ENCODE measurements at places on chromosomes 6 and 20.

- no peak for DNase-seq
Measured at GRCh38 chr6:17004269-17004668, 97.6 kb upstream of the STMND1 start.

- DNase-seq = no peak
Measured at GRCh38 chr20:7712661-7713060, 227.6 kb downstream of the HAO1 start.

DNA sequence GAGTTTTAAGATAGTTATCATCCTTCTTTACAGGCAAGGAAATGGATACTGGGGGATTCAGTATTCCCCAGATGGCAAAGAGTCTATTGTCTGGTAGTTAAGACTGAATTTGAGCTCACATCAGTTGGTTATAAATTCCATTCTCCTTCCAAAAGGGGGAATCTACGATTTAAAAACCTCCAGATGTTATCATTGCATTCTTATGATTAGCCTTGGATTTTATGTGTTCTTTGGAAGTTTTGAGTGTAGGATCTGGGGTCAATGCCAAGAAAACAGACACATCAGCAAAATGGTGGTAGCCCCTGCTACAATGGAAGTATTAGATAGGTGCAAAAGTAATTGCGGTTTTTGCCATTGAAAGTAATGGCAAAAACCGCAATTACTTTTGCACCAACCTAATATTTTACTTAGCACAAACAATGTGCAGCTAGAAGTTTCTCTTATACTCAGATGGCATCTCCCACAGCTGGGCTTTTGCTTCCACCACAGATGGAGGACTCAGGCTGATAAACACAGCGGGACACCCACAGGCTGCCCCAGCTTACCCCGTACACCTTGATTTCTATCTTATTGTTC, 168.2 kb upstream of the RIN2 start:
- no peak for DNase-seq

DNA sequence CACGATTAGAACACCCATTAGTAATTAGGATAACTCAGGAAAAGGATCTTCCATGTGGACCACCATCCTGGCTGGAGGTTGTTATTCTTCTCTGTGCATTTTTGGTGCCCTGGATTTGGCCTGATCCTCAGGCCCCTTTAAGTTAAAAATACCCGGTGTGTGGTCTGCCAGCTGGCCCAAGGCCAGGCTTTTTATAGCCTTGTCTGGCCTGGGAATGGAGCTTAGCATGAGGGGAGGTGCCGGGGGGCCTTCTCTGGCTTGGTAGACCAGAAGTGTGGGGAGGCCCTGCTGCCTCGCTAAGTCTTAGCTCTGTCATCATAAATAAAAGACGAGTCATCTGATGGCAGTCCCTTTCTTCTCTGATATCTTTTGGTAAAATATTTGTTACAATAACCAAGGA, 71.4 kb downstream of the ARID1B start:
- no peak for DNase-seq

- DNase-seq = no peak
Measured at GRCh38 chr6:169833258-169833794, 81.9 kb downstream of the ERMARD start.

DNA sequence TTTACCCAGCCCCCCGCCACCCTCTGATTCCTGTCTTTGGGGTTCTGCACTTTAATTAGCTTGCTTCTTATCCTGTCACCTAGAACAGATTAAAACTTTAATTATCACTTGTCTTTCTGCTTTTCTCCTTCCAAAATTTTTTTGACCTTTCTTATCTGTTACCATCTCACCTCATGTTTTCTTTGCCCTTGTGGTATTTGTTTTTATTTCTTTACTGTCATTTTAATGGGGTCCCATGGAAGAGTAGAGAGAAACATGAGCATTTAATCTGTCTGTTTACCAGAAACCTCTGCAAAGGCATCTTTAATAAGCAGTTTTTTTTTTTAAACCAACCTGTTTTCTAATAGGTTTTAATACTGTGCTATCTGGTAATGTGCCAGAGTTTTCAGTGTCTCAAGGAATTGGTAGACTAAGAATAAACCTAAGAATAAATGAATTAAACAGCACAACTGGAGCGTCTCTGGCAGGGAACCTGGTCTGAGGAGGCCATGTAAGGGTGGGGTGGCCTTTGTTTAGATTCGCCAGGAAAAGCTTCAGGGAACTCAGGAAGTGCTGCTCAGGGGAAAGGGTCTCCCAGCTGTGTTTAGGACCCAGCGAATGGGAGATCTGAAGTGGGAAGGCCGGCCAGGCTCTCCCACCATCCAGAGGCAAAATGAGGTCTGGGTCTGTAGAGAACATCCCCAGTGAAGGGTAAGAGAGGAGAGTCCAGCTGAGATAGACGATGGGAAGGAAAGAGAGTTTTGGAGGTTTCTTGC, 69.8 kb downstream of the ARID1B start:
- no peak for DNase-seq

- DNase-seq = no peak
Measured at GRCh38 chr20:46973766-46974165, 79.1 kb downstream of the EYA2 start.

GRCh38 chr20:42779216-42779615, 410.5 kb downstream of the PTPRT start:
- DNase-seq = no peak

DNA sequence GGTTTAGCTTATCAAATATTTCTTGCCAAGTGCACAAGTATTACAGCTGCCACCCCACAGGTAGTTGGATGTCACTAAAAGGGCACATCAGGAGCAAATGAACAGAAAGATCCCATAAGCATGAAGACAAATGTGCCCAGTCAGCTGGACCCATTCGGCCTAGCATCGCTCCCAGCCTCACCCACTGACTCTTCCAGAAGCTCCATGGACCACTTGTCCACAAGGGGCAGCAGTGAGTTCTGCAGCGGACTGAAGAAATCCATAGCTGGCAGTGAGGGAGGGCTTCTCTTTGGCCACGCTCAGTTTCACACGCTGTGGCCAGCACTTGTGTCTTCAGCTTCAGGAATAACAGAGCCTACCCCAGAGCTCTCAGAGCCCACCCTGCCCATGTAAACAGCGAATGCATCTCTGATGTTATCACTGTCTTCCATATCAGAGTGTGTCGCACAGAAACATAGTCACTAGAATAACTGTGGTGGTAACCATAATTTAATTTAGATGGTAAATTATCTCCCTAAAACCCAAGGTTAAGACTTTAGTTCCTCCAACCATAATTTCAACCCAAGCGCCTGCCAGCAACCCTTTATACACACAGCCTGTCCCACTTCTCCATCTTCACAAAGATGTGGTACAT, 15.8 kb downstream of the CGA start:
- DNase-seq = peak; percentile 33

DNA sequence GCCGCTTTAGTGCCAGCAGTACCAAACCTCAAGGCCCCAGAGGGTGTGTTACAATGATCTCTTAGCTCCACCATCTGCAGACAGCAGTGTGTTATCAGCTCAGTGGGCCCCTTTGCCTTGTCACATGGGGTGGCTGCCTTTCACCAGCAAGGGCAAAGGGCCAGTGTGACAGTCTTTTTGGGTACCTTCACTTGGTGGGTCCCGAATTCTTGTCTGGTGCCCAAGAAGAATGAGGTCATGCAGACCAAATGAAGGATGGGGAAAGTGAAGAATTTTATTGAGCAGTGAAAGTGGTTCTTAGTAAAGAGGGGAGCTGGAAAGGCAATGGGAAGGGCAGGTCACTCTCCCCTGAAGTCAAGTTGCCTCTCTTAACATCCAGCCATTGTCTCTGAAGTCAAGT, 2.9 kb upstream of the SMIM28 start:
- DNase-seq = no peak

- no peak for DNase-seq
Measured at GRCh38 chr6:2344319-2344905, 99.0 kb upstream of the GMDS start.

GRCh38 chr6:1865585-1865984, 255.9 kb downstream of the FOXC1 start:
- no peak for DNase-seq

DNA sequence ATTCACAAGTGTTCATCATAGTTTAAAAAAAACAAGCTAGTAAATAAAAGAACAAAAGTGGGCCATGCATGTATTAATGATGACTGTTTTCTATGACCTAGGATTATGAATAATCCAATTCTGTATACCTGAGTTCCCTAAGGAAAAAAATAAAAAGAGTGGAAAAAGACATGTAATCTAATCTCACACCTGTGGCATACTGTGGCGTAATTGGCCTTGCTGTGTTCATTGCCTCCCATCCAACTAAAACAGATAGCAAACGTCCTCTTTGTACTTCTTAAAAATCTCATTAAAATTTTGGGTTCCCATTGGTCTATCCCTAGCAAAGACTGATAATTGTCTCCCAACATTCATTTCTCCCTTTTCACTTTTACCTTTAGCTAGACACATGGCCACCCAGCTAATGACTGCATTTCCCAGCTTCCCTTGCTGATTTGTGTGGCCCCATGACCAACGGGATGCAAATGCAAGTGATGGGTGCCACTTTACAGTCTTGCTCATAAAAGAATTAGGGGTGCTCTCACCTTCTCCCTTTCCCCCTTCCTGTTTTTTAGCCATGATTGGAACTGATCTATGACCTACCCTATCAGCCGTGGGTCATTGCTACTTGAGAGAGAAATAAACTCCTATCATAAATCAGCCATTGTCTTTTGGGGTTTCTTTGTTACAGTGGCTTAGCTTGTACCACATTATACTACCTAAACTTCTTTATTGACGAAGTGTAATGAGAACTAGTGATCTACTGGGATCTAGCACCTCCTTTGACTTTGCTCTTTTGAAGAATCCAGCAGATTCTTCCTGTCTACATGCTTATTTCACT, 32.0 kb upstream of the TBC1D22B start:
- DNase-seq = no peak

DNA sequence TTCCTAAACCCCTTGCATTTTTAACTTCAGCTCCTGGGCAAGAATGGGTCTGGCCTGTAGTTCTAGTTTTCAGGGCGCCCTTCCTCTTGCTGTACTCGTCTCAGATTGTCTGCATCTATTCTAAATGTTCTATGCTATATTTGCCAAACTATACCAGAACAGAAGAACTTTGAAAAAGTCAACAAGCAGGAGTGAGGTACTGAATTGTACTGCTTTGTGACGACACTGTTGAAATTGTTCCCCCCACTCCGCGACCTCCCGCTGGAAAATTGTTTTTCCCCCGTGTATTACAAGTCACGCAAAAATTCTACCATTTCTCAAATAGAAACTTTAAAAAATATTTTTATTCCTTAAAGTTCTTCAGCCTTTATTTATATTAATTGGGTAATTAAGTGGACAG, 73.9 kb downstream of the CBFA2T2 start:
- DNase-seq = no peak

DNA sequence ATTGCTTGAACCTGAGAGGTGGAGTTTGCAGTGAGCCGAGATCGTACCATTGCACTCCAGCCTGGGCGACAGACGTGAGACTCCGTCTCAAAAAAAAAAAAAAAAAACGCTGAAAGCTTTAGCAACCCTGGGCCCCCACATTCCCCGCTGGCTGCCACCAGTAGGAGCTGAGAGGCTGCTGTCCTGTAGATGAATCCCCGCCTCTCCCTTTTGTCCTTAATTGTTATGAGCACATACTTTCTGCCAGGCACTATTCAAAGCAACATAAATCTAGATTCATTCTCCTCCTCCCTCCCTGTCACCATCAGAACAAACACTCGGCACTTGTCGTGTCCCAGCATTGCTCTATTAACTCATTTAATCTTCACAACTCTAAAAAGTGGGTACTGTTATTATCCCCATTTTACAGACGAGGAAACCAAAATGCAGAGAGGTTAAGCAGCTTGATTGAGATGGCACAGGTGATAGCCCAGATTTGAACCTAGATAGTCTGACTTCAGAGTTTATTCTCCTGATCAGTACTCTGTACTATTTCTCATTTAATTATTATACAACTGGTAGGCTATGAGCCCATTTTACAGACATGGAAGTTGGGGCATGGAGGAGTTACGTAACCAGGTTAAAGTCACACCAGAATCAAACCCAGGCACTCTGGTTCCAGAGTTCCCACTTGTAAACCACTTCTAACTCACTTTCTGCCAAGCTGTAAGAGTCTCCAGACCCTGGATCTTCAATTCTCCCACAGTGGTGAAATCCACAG, 97.4 kb downstream of the EYA2 start:
- DNase-seq = no peak

- no peak for DNase-seq
Measured at GRCh38 chr6:157607317-157608109, 215.5 kb upstream of the SNX9 start.

DNA sequence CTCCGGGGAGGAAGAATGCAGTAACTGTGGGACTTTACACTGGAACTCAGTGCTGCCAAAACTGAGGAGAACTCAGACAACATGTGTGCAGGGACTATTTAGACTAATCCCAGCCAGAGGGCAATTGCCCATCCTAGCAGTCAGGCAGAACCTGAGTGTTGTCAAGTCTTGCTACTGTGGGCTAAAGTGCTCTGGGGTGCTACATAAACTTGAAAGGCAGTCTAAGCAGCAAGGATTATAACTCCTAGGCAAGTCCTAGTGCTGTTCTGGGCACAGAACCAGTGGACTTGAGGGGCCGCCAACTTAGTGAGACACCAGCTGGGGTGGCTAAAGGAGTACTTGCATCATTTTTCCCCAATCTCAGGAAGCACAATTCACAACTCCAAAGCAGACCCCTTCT, 363.8 kb upstream of the PTCHD4 start:
- no peak for DNase-seq

GRCh38 chr6:4319981-4320683, 184.8 kb upstream of the ECI2 start:
- no peak for DNase-seq

DNA sequence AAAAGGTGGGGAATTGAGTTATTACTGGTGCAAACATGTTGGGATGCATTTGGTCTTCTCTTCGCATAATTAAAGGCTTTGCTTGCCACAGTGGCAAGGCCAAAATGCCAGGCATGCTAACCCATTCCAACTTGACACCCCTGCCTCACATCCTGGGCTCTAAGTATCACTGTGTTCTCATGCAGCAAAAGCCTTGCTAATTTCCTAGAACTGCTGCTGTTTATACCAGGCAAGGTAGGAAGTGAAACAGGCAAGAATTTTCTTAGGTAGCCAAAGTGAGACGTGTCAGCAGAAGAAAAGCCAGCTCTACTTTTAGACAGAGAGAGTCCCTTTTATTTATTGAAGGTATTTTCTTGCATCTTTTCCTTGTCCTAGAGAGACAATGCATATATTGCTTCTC, 41.2 kb downstream of the LYRM2 start:
- no peak for DNase-seq

GRCh38 chr20:3686867-3687321, 5.1 kb upstream of the ADAM33 start:
- no peak for DNase-seq

DNA sequence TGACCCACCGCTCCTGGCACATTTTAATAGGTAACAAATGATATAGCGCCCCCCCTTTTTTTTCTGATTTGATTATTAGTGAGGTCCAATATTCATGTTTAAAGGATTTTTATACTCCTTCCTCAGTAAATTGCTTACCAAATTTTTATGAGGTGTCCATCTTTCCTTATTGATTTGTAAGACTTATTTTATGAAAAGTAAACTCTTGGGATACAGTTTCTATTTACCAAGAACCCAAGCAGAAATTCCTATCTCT, 25.1 kb downstream of the TRIM27 start:
- DNase-seq = no peak
